ENCODE measurements at places on chromosomes 6 and 20. TPM values are rescaled to one million over a fixed set of nuclear protein-coding genes. Genes with fewer than 3 reads are reported as not detected.

The SOBP gene
- total RNA-seq: 2.9 TPM

The USP49 gene
- total RNA-seq: 1.4 TPM

The RSPH4A gene
- total RNA-seq: 0.06 TPM

The TBX18 gene
- 0.48 TPM for total RNA-seq

The MATN4 gene
- not detected for total RNA-seq

The IP6K3 gene
- total RNA-seq: 0.06 TPM

The SEL1L2 gene
- not detected for total RNA-seq

The EEF1A2 gene
- total RNA-seq: 233 TPM

The TRIM26 gene
- total RNA-seq: 50.5 TPM

The TFAP2A gene
- total RNA-seq: 5.0 TPM

The OR2H1 gene
- total RNA-seq: not detected

The NR2E1 gene
- total RNA-seq: 0.39 TPM

The SLC17A2 gene
- not detected for total RNA-seq

The ADAM33 gene
- total RNA-seq: not detected

The SLC4A11 gene
- total RNA-seq: not detected

The CRISP3 gene
- not detected for total RNA-seq

The BPIFB4 gene
- not detected for total RNA-seq

The GPR6 gene
- not detected for total RNA-seq

The CD24 gene
- 276 TPM for total RNA-seq

The TRIM10 gene
- not detected for total RNA-seq

The FAM184A gene
- total RNA-seq: 1.4 TPM

The HLA-DRA gene
- total RNA-seq: 0.53 TPM

The CLVS2 gene
- not detected for total RNA-seq

All from H4 (cell line).